ENCODE measurements at places on chromosomes 1 and 21.

DNA sequence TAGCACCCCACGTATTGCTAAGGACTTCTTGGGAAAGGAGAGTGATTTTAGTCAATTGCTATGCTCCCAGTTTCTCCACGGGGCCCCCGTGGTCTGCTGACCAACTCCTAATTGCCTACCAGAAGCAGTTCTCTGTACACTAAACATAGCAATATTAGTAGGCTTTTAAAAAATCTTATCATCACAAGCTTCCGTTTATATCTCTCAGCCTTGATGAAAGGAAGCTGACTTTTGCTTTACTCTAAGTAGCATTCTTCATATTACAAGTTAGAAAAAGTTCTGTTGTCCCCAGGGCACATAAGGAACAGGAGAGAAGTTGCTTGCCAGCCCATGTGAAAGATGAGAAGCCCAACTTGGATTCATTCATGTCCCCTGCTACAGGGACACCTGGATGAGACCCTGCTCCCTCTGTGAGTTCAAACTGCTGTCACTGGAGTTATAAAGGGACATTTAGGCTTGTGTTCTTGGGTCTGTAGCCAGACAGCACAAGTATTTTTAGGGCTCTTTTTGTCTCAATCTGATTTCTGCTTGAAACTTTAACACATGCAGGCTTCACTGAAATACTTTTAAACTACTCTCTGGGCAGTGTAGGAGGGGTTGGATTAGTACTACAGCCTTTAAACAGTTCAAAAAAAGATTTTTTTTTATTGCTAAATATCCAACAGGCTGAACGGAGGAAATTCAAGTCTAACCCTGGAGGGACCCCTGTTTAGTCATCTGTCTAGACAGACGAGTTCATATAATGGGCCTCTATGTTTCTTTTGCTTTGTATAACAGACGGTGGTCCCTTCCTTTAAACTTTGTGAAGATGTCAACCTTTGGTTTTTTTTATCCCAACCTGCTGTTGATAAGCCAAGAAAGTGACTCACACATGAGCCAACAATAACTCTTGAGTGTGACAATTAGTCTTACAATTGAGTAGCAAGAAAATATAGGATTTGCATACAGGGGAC lies 29.5 kb downstream of the TGFB2 start:
- DNase-seq: no peak

DNA sequence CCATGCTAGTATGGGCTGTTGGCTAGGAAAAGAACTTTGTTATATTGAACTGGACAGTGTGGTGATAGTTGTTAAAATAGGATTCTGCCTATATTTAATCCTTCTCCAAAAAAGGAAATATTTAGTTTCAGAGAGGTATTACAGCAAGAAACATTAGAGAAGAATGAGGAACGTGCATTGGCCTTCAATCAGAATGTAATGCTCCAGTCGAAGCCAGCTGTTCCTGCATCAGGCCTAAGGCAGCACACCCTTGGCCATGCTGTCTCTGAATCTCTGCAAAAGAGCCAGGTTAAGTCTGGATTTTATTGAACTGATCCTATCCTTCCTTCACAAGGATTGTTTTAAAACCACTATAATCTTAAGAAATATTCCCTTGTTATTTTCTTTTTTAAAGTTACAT lies 35.3 kb upstream of the RALGPS2 start:
- DNase-seq: no peak

- no peak for DNase-seq
These were observed at the start of gene CCDC185 for GRCh38 chr1:223393275-223394214. CCDC185 (plus strand) TSS chr1:223393415; CDS start chr1:223393476, 61 bp downstream.

- no peak for DNase-seq
These were observed 107.0 kb downstream of the CTH start for GRCh38 chr1:70518106-70518505.

DNA sequence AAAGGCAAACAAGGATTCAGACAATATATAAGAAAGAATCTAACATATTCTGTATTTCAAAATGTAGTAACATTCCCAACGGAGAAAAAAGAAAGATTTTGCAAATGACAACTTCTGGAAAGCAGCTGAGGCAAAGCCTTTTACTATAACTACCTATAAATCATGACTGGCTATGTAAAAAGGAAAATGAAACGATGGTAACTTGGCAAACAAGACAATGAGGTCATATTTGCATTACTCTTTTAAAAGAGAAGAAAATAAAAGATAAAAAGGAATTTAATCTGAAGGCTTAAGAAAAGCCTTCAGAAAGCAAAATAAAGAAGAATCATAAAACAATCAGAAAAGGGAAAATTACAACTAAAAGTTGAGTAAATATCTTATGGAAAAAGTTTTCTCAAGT lies 25.1 kb upstream of the ASPM start:
- DNase-seq: no peak

DNA sequence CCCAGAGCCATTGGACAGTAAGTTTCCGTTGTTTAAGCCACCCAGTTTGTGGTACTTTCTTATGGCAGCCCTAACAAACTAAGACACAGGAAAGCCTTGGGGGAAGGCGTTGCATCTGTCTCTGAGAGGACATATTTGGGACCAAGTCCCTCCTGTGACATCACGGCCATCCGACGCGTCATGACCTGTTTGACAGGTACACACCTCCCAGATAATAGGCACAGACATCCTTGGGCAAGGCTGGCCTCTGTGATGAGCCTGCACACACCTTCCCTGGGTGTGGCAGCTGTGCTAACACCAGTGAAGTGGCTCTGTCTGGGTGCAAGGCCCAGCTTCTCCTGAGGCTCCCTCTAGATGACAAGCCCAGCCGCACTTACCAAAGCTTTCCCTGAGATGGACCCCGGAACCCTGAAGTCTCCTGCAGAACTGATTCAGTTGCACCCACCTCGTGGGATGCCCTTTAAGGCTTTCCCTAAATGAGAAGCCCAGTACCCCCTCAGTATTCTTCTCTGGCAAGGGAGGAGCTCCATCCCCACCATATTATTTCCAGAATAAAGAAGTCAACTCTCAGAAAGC lies 136.5 kb downstream of the ZSCAN20 start:
- no peak for DNase-seq

GRCh38 chr1:81489372-81489934 lies 311.3 kb upstream of the ADGRL2 start:
- DNase-seq: no peak

- DNase-seq: no peak
These were observed 148.9 kb downstream of the CDC42BPA start for GRCh38 chr1:227169343-227169742.

DNA sequence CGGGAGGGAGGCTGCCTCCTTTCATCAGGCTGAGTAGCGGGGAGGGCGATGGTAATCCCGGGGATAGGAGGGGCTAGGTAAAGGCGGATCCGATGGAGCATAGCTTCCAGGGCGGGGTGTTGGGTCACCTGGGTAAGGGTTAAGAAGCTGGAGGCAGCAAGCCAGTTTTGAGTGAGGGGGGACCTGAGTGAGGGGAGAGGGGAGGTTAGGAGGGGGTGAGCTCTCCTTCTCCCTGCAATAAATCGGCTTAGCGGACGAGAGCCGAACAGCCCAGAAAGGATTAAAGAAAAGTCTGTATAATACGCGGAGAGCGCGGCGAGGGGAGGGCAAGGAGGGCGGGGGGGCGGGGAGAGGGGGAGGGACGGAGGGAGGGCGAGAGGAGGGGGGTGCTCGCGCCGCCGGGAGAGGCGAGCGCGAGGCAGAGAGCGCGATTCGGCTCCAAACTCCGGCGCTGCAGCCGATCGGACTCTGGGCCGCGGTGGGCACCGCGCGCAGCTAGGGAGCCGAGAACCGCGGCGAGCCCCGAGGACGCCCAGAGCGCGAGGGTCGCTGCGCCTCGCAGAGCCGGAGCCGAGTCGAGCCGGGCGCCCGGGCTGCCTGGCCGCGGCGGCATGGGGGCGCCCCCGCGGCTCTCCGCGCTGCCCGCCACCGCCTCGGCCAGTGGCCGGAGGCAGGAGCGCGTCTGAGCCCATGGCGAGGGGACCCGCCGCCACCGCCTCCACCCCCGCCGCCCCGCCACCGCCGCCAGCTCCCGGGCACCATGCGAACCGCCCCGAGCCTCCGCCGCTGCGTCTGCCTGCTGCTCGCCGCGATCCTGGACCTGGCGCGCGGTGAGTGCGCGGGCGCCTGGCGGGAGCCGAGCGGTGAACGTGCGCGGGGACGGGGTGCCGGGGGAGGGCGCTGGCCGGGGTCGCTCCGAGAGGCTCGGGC lies at the start of gene IGSF21:
Gene IGSF21, plus strand, starts transcription at position 430 of the 930 bp plus-strand sequence. Its CDS starts 331 bp downstream, at position 761.
- DNase-seq: no peak

GRCh38 chr1:81155131-81155530 lies 645.6 kb upstream of the ADGRL2 start:
- no peak for DNase-seq

- DNase-seq: no peak
These were observed 1786.6 kb downstream of the PLA2G4A start for GRCh38 chr1:188615321-188615720.

DNA sequence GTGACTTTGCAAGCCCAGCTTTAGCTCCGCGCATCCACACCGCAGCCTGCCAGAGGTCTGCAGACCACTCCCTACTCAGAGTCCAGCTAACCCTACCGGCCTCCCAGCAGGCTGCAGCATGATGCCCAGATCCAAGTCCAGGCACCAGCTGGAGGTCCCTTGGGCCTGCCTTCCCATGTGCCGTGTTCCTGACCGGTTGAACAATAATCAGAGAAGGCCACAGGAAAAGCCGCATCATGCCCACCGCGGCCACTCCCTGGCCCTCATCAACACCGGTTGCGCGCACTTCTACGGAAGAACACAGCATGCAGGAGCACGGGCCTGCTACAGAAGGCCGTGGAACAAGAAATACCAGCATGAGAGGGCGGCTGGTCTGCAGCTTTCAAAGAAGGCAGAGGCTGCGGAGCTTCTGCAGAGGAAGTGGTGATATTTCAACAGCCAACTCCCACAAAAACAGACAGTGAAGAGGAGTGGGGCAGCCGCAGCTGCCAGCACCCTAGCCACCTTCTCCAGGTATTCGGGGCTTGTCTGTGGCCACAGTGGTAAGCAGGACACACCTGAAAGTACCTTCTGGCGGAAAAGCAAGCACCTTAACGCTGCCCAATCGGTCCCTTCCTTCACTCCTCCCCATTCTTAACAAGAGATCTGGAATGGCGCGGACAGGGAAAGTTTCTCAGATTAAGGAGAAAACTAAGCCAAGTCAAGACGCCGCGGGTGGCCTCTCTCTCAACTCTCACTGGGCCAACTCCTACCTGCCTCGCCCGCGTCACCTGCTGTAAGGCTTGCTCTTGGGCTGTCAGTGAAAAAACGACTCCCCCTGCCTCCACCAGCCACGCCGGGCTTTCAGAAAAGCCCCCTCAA lies 1.5 kb downstream of the PGBD5 start:
- DNase-seq: no peak

- DNase-seq: no peak
These were observed 119.0 kb upstream of the DPT start for GRCh38 chr1:168848051-168848450.

GRCh38 chr1:27099587-27100334 lies 55.2 kb downstream of the SLC9A1 start:
- no peak for DNase-seq

GRCh38 chr1:240597153-240597745 lies 14.7 kb downstream of the GREM2 start:
- no peak for DNase-seq

GRCh38 chr1:180644526-180645192 lies 12.8 kb downstream of the XPR1 start:
- no peak for DNase-seq

DNA sequence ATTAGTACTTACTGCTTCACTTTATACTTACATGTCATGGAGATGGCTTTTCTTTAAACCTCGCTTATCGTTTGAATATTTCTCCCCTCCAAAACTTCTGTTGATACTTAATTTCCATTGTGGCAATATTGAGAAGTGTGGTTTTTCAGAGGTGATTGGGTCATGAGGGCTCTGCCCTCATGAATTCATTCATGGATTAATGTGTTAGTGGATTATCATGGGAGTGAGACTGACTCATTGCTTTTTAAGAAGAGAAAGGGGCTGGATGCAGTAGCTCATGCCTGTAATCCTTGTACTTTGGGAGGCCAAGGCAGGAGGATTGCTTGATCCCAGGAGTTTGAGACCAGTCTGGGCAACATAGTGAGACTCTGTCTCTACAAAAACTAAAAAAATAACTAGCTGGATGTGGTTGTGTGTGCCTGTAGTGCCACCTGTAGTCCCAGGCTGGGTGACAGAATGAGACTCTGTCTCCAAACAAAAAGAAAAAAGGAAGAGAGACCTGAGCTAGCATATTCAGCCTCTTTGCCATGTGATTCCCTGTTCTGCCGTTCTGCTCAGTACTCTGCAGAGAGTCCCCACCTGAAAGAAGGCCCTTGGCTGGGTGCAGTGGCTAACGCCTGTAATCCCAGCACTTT lies 30.2 kb downstream of the RABGAP1L start:
- no peak for DNase-seq

GRCh38 chr21:45246386-45247320 lies 41.0 kb downstream of the POFUT2 start:
- DNase-seq: no peak

DNA sequence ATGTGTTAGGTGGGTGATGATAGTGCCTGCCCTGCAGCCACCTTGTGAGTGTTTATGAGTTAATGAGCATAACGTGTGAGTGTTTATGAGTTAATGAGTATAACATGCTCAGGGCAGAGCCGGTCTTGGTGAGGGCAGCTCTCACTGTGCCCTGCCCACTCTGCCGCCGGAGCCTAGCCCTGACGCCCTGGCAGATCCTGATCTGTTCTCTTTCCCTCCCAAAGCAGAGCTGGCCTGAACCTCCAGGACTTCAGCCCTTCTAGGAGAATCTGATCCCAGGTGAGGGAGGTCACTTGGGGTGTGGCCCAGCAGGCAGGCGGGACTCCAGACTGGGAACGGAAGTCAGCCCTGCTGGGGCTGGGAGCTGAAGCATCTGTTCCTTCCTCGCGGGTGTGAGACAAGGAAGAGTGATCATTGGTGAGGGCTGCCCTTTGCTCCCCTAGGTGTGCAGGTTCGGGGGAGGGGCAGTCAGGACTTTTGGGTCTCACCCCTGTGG lies 5.7 kb downstream of the FBLIM1 start:
- DNase-seq: no peak

- no peak for DNase-seq
These were observed 647.7 kb downstream of the KCNT2 start for GRCh38 chr1:195960580-195960979.

- DNase-seq: no peak
These were observed 30.4 kb downstream of the TMEM63A start for GRCh38 chr1:225851805-225852204.

GRCh38 chr1:162627662-162628296 lies 4.5 kb upstream of the DDR2 start:
- no peak for DNase-seq

Data from suprapubic skin (tissue), 4 donors.